Stimulated activated CD8-positive, alpha-beta memory T cell treated with anti-CD3 and anti-CD28 coated beads, Interleukin-15, amount 100 ng/mL, for 24 hours (primary cell): ENCODE measurements at places on chromosomes 4 and X.

GRCh38 chr4:153641532-153641931, 42.5 kb upstream of the TLR2 start:
- DNase-seq, result no peak

GRCh38 chrX:27728291-27728690, 79.5 kb upstream of the MAGEB10 start:
- DNase-seq, result no peak

DNA sequence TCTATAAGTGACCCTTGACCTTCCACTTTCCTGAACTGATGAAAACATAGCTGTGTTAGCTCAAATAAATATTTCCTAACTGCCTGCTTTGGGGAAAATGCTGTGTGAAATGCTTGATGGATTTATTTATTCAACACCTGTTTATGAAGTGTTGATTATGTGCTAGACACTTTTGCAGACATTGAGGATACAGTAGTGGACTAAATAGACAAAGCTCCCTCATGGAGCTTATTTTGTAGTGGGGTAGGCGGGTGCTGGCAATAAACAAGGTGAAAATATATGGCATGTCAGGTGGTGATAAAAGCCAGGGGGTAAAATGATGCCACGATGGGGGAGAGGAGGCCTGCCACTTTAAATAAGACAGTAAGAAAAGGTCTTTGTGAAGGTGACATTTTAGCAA, 50.2 kb upstream of the TLR3 start:
- DNase-seq, result no peak

GRCh38 chr4:109916027-109916409, 3.3 kb downstream of the EGF start:
- DNase-seq, result no peak

DNA sequence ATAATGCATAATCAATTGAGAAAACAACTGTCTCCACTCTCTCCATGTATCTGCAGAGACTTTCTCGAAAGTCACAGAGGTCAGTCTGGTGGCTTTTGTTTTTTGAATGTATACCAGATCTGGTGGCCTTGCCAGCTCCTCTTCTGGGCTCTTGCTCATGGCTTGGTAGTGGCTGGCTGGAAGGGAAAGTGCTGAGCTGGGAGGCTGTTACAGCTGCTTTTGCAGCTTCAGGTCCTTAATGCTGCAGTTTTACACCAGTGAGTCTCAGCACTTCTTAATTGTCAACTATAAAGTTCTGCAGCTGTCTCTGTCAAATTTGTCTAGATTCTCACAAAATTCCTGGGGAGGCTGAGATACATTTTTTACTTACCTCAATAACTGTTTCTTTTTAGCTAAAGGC, 390.0 kb downstream of the GRXCR1 start:
- no peak for DNase-seq

GRCh38 chr4:168743601-168744000, 246.7 kb downstream of the PALLD start:
- no peak for DNase-seq

DNA sequence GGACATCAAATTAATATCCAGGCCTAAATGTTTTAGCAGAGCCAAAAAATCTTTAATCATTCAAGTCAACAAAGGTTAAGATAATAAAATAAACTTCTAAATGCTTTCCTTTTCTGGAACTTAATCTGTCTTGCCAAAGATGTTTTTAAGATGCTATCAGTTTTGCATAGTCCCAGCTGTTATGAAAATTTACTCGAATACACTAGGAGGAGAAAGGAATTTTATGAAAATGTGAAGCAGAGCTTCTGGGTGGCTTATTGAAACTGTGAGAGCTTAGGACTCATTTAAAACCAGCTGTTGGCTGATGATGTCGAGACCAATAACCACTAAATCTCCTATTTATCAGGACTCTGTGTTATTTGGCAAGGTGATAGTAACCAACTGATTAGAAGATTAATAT, 202.2 kb upstream of the ETNPPL start:
- no peak for DNase-seq

DNA sequence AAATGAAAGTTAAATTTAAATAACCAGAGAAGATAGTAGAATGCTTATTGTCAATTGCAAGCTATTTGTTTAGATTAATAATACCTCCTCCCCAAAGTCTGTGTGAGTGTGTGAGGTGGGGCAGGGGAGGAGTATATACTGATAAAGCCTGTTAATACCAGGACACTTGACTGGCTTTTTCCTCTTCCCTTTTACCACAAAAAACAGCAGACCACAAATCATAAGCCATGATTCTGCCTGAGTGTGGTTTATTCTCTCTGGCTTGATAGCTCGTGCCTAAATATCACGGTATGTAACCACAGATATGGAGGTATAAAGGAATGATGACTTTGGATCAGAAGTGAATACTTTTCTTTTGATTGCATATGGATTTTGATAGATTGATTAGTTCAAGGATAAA, 21.9 kb upstream of the SCRG1 start:
- DNase-seq, result no peak

GRCh38 chr4:150679018-150679764, 97.2 kb downstream of the MAB21L2 start:
- no peak for DNase-seq

GRCh38 chr4:125368671-125369081, 53.9 kb downstream of the FAT4 start:
- no peak for DNase-seq

DNA sequence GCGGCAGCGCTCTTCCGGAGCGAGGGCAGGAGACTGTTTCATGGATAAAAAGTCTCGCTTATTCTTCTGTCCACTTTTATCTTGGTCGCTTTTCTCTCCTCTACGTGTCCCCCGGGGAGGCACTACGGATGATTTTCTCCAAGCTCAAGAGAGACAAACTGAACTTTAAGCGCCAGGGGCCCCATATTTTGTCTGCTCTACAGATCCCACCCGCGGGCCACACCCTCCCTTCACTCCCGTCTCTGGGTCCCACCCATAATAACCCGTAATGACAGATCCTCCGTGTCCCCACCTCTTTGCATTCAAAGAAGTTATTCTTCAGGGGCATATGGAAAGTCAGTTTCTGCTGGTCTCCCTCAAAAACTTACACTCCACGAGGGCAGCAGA, at the start of gene CORIN:
CORIN (minus strand) TSS at position 160 of the 387 bp plus-strand sequence; CDS start at position 42, 118 bp downstream.
- DNase-seq, result no peak

DNA sequence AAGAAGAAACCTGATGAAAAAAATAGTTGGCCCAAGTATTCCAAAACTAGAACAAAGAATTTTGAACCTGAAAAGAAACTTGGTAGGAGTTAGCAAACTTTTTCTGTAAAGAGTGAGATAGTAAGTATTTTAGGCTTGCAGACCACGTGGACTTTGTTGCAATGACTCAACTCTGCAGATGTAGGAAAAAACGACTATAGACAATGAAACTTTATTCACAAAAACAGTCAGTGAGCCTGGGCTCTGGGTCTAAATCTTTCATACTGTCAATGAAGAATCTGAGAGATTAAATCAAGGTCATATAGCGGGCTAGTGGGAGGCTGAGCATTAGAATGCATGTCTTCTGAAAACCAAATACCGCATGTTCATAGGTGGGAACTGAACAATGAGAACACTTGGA, 23.0 kb downstream of the SH3D19 start:
- no peak for DNase-seq
